ENCODE measurements at places on chromosomes 1 and 21. TPM values are rescaled to one million over a fixed set of nuclear protein-coding genes. Genes with fewer than 3 reads are reported as not detected.

Gene APOBEC4
- total RNA-seq, result not detected

Gene FCRL4
- not detected for total RNA-seq

Gene FCRL1
- not detected for total RNA-seq

Gene NBPF10
- total RNA-seq, result 3.9 TPM

Gene LRRC38
- total RNA-seq, result not detected

Gene CCT8
- total RNA-seq, result 99.3 TPM

Gene GPR153
- total RNA-seq, result 14.8 TPM

Gene MX2
- total RNA-seq, result 18.1 TPM

Gene TMEM54
- total RNA-seq, result 372 TPM

Gene C1orf226
- 31.4 TPM for total RNA-seq

Gene LY9
- 3.9 TPM for total RNA-seq

Gene NOL9
- total RNA-seq, result 24.2 TPM

Gene PIGR
- total RNA-seq, result 2,875 TPM

Gene HPDL
- 0.17 TPM for total RNA-seq

Gene SPRR2E
- not detected for total RNA-seq

Gene UBASH3A
- 2.0 TPM for total RNA-seq

Gene ZBTB17
- total RNA-seq, result 41.3 TPM

Gene HFM1
- 0.60 TPM for total RNA-seq

Gene OR2L5
- total RNA-seq, result not detected

Gene GPR37L1
- total RNA-seq, result 0.14 TPM

Gene TDRD5
- total RNA-seq, result 0.95 TPM

Gene GNG4
- total RNA-seq, result 0.12 TPM

Gene ACKR1
- 23.3 TPM for total RNA-seq

Gene DEPDC1
- 0.78 TPM for total RNA-seq

Gene DDOST
- total RNA-seq, result 200 TPM

Gene OR2T33
- not detected for total RNA-seq

Gene LRRC8B
- 21.0 TPM for total RNA-seq

Gene AMY1B
- total RNA-seq, result not detected

Gene SPTA1
- 0.23 TPM for total RNA-seq

Gene PLXNA2
- 37.4 TPM for total RNA-seq

Gene OR2T11
- not detected for total RNA-seq

Gene TMEM9
- 72.8 TPM for total RNA-seq

Gene PSRC1
- total RNA-seq, result 7.4 TPM

Gene KRTAP10-12
- total RNA-seq, result not detected

Gene TINAGL1
- total RNA-seq, result 169 TPM

Gene SHISAL2A
- 3.2 TPM for total RNA-seq

Gene CFAP141
- not detected for total RNA-seq

Gene SYT6
- total RNA-seq, result 1.4 TPM
